ENCODE measurements at places on chromosomes 2 and 18.
A peak's percentile ranks its signal among the peaks of the same experiment; 100 is the strongest.

- no peak for DNase-seq
Measured at GRCh38 chr18:76230791-76231190, 264.3 kb downstream of the ZNF516 start.

DNA sequence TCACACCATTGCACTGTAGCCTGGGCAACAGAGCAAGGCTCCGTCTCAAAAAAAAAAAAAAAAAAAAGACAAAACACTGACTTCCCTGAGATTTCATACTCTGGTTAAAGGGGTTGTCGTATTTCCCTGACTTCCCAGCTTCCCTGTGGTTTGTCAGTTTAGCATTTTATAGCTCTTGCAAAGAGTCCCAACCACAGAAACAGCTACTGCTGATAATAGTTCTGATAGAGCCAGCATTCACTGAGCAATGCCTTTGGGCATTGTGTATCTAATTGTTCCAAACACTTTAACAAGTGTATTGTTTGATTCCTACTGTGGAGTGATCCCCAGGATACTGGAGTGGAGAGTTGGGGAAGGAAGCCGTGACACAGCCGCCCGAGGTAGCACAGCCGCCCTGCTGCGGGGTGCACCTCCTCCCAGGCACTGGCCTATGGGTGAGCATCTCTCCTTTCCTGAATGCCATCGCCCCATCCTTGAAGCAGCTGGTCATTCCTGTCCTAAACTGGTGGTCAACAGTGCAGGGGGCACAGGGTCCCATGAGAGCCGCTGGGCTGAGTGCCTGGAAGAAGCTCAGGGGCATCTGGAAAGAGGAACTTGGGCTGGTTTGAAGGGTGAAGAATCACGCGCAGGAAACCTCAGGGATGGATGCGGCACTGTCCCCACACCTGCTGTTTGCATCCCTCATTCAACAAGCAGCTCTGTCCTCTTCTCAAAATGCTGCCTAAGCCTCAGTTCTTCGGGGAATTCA, 81.0 kb upstream of the TMEM18 start:
- DNase-seq: no peak

DNA sequence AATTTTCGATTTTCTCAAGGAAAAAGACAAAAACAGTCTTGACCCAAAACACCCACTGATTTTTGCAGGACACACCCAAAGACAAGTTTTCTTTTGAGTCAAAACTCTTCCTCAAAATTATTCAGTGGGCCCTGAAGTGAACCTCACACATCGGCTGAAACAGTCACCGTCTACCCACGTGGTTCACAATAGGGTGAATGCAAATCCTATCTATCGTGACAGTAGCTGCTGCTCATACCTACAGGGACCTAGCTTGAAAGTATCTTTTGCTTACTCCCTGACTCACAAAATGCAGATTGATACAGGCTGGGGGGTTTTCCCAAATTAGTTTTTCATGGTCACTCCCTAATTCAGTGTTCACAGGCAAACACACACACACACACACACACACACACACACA, 10.7 kb upstream of the CD226 start:
- DNase-seq: no peak

- no peak for DNase-seq
Measured at GRCh38 chr2:190350371-190350770, 7.0 kb downstream of the INPP1 start.

- DNase-seq: no peak
Measured at GRCh38 chr2:111032721-111033429, 87.8 kb upstream of the BCL2L11 start.

GRCh38 chr2:73172963-73173362, 29.4 kb upstream of the NOTO start:
- DNase-seq: no peak

GRCh38 chr2:8080063-8080462, 601.8 kb upstream of the ID2 start:
- DNase-seq: no peak

GRCh38 chr2:191556463-191556862, 121.5 kb upstream of the NABP1 start:
- DNase-seq: no peak

DNA sequence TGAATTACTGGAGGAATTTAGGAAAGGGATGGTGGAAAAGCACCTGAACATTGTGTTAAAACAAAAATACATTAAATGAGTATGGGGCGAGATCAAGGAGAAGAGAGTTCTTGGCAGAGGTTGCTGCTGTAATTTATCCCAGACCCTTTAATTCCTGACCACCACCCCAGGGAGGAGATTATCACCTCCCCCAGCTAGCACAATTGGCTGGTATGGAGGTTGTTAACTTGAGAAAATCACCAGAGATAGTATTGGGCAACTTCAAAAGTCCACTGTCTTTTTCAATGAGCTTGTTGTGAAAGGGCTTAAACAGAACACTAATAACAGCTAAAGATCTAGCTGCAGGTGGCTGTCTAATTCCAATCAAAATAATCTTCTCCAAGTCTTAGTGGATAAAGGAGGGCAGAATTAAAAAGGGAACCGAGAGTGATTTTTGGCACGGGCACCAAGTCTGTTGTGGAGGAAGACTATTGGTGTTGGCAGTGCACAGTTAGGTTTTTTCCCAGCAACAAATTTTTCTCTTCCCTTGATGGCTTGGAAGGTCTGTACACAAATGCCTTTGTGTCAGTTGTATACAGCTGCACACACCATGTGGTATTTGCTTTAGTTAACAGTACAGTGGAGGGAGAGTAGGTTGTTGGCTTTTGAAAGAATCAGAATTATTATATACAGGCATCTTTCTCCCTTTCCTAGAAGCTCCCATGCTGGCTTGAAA, 289.5 kb downstream of the SLC4A3 start:
- DNase-seq: no peak

- DNase-seq: no peak
Measured at GRCh38 chr2:65361623-65362022, 70.8 kb downstream of the SPRED2 start.

DNA sequence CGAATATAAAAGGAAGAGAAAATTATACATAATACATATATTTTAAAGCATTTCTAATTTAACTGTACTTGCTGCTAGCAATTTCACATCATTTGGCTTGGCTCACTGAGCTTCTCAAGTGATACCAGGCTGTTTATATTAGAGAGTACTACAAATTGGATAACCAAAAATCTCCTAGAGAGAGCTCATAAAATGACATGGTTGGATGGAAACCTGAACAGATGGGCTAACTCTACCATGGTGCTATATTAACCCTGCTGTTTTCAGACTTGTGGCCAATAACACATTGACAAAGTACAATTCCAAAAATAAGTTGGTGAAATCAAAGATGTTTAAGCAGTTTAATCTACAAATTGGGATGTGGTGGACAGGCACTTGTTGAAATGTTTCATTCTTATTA, 364.4 kb upstream of the GCFC2 start:
- DNase-seq: no peak

GRCh38 chr2:54949431-54949830, 100.8 kb downstream of the RTN4 start:
- DNase-seq: no peak

- no peak for DNase-seq
Measured at GRCh38 chr18:74264303-74265020, 27.3 kb downstream of the CYB5A start.

DNA sequence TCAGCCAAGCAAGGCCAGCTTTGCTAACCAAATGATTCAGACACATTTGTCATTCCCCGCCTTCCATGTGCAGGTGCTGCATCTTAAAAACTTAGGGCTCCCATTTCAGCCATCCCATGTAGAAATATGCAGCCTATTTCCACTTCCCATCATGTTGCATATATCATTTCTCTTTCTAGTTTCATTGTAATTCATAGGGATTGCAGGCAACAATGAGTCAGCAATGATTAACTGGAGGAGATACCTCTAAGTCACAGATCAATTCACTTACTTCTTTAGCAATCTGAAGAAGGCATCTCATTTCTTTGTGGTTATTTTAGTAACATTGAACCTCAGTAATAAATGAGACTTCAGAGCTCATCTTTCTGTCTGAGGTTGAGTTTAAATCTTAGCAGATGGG, 276.1 kb upstream of the PKDCC start:
- DNase-seq: no peak

DNA sequence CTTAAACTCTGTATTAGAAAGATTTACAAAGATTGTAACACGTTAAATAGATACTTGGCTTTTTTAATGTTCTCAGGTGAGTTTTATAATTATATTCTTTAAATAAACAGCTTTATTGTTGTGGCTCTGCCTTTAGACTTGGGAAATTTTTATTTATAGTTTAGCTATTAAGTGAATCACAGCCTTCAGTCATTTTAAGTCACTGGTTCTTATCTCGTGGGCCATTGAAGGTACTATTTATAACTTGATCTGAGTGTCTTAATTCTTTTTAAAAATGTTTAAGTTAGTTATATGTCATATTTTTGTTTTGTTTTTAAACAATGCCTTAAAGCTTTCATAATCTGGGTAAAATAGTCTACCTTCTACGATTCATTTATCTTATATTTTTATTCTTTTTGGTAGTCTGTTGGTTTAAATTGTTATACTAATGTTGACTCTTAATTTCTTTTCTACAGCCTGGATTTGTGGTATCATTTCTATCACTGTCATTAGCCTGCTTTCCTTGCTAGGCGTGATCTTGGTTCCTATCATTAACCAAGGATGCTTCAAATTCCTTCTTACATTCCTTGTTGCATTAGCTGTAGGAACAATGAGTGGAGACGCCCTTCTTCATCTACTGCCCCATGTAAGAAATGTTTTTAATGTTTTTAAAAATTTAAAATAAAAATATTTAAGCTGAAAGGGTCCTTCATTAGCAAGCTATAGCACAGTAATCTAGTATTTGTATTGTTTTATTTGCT, 49.3 kb downstream of the SLC39A10 start:
- no peak for DNase-seq

GRCh38 chr2:5190023-5190422, 502.2 kb upstream of the SOX11 start:
- DNase-seq: no peak

GRCh38 chr2:23404426-23404825, 19.4 kb downstream of the KLHL29 start:
- DNase-seq: peak; percentile 74

DNA sequence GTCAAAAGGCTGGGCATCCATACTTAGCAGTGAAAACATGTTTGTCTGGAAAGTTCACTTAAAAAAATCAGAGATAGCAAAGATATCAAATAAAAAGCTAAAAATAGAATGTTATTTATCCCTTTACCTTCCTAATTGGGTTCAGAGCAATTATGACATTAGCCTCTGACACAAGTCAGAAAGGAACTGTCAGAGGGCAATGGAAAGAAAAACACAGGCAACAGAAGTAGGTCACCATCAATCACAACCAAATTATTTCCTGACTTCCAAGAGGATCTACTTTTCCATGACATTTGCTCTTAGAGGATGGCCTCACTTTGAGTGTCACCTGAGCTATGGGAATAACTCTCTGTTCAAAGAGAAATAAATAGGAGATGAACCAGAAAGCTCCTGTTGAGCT, 27.5 kb downstream of the MYOM1 start:
- DNase-seq: no peak

- no peak for DNase-seq
Measured at GRCh38 chr2:216486708-216487107, 11.9 kb upstream of the RPL37A start.

DNA sequence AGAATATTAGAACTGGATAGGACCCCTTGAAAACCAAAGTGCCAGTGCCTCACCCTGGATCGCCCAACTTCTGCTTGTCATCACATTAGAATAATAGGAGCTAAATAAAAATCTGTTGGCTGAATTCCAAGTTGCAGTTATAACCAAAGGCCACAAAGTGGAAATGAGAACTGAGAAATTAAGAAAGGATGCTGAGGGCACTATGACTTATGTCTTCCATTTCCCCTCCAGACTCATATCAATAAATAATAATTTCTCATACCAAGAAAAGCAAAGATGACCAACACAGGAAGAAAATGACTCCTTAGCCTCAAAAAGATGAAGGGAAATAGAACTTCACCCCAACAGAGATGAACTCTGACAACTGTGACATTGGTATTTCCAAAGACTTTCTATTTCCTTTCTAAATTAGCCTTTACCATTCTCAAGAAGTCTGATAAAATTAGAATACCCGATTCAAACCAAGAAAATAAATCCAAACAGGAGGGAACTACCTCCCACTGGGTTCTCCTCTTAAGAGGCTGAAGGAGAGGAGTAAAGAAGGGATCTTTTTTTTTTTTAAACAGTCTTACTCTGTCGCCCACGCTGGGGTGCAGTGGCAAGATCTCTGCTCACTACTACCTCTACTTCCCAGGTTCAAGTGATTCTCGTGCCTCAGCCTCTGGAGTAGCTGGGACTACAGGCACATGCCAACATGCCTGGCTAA, 46.5 kb upstream of the EPG5 start:
- DNase-seq: peak; percentile 27

DNA sequence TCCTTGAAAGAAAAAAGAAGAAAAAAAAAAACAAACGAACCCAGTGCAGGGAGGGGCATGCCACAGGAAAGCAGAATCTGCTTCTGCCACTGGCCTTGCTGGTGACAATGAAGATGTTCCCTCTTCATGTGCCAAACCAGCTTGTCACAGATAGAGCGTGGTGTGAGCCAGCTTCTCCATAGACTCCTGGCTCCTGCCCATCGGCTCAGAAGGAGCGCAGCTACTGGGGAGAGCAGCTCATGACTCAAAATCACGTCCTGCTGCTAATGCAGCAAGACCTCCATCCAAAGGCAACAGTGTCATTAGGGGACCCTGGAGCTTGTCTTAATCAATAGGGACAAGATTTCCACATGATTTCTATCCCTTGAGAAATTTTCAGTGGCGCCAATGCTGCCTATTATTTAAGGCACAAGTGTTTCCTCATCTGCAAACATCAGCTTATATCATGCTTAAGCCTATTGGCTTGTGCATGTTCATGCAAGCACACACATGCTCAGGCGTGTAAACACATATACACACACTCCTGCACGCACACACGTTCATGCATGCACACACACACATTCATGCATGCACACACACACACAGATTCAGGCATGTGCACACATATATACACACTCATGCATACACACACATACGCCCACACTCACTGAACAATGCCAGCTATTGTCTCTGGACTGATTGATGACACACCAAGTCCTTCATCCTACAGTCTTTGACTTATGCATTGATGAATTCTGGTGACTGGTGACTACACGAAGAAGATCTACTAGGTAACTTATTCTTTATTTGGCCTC, 682.0 kb upstream of the ID2 start:
- DNase-seq: no peak

GRCh38 chr18:3449512-3450011, 410 bp upstream of the TGIF1 start:
- no peak for DNase-seq

DNA sequence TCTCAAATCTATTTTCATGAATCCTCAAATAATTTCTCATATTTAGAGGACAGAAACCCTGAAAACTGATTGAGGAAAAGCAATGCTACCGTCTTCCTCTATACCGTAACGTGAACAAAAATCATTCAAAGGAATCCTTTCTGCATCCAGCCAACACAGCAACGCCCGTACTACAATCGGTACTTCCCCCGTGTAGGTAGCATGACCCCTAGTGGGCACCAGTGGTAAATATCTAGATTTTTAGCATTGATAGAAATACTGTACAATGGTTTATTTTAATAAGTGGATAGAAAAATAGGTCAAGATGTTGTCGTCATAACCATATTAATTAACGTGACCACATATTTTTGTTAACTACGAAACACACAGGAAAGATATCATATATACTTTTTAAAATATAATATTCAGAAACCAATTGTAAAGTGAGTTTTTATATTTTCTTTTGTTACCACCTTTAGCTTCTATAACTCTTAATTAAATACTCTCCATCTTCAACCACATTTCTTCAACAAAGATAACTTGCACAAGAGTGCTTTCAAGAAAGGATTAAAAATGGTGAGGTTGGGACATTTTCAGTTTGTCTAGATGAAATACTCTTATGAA, 194.1 kb downstream of the SS18 start:
- DNase-seq: peak; percentile 70

- peak; percentile 29 for DNase-seq
Measured at GRCh38 chr2:126634273-126634861, 21.6 kb upstream of the GYPC start.

Measured in OCI-LY7 (cell line).